Liver (tissue), 10 donors: ENCODE measurements at places on chromosomes 7 and 10. TPM values are rescaled to one million over a fixed set of nuclear protein-coding genes. Genes with fewer than 3 reads are reported as not detected.

Gene CYP2C8
- total RNA-seq: 638 TPM

- H3K4me1 ChIP-seq: no peaks in the 10 kb centered on the region
- H3K27ac ChIP-seq: no peak overlapping the region
- no peak for DNase-seq
- H3K27me3 ChIP-seq: peaks cover 15% of the 10 kb centered on the region
- H3K36me3 ChIP-seq: no peaks in the 10 kb centered on the region
Measured at GRCh38 chr7:25758559-25758958, 393.4 kb upstream of the NFE2L3 start.

GRCh38 chr10:52071814-52072213 lies 242.3 kb upstream of the DKK1 start:
- H3K4me1 ChIP-seq: no peaks in the 10 kb centered on the region
- H3K27ac ChIP-seq: no peak overlapping the region
- H3K27me3 ChIP-seq: no peaks in the 10 kb centered on the region
- DNase-seq: no peak
- H3K36me3 ChIP-seq: no peaks in the 10 kb centered on the region

- H3K36me3 ChIP-seq: no peaks in the 10 kb centered on the region
- DNase-seq: no peak
- no peak overlapping the region for H3K27ac ChIP-seq
- H3K4me3 ChIP-seq: peak overlapping the region; percentile 83
- no peaks in the 10 kb centered on the region for H3K27me3 ChIP-seq
- H3K4me1 ChIP-seq: no peaks in the 10 kb centered on the region
Measured at GRCh38 chr10:130300608-130301020, 164.4 kb downstream of the GLRX3 start.

Gene HOXA5
- total RNA-seq: 0.42 TPM

DNA sequence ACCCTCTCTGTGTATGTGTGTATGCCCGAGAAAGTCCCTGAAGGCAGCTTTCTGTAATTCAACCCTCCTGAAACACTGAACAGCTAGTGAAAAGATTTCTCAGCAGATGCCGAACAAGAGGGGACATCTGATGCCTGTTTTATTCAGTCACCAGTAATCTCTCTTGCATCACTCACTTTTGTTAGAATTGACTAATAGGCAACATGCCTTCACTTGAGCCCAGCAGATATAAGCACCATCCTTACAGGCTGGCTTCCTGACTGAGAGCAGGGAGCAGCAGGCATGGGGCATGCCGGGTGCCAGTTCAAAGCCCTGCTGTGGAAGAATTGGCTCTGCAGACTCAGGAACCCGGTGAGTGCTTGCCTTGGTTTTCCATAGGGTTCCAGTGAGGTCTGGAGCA lies at the start of gene ABCA13:
ABCA13 (plus strand) TSS at position 257 of the 400 bp plus-strand sequence; CDS start at position 283, 26 bp downstream.
- no peaks in the 10 kb centered on the region for H3K4me1 ChIP-seq
- DNase-seq: no peak

GRCh38 chr7:99824091-99824490 lies 3.7 kb upstream of the CYP3A43 start:
- peaks cover 24% of the 10 kb centered on the region for H3K4me1 ChIP-seq
- H3K36me3 ChIP-seq: no peaks in the 10 kb centered on the region
- H3K4me3 ChIP-seq: peak overlapping the region; percentile 30
- peak overlapping the region; percentile 77 for H3K27ac ChIP-seq
- DNase-seq: no peak

Gene SMO
- total RNA-seq: 14.3 TPM
